AG08395 (cell line): ENCODE measurements at places on chromosomes 4 and X.

- DNase-seq, result no peak
Measured at GRCh38 chr4:113537203-113537602, 224.3 kb downstream of the CAMK2D start.

DNA sequence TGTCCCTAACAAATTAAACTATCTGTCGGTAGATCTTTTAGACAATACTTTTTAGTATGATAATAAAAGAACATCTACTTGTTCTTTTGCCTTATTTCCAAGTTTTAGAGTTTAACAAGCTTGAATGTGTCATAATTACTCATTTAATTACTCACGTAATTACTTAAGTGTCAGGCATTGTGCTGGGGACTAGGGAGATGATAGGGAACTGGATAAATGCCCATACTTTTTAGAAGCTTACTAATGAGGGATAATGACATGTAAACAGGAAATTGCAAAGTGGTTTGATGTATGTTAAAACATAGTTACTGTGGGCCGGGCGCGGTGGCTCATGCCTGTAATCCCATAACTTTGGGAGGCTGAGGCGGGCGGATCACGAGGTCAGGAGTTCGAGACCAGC lies 158.3 kb downstream of the DMD start:
- no peak for DNase-seq

- no peak for DNase-seq
Measured at GRCh38 chr4:142112451-142112850, 476.1 kb downstream of the IL15 start.

DNA sequence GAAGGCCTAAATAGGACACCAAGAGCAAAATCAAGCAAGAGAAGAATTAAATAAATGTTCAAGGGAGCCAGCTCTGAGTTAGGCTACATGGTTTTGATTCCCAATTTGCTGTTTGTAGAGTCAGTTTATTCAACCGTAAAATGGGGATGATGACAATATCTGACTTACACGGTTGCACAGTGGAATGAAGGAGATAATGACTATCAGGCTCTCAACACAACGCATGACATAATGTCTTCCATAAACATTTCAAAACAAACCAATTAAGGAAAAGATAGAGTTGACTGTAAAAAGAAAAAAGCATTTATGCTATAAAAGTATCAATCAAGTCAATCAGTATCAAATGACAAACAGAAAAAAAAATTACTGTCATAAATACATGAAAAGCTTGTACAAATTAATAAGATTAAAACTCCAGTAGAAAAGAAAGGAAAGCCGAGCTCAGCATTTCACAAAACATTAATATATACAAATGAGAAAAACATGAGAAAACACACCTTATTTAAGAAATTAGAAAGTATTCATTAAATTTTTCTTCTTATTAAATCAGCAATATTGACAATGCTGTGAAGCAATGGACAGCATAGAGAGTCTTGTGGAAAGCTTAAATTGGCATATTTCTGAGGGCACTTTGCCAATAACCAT lies 179.0 kb downstream of the SCFD2 start:
- DNase-seq, result no peak

DNA sequence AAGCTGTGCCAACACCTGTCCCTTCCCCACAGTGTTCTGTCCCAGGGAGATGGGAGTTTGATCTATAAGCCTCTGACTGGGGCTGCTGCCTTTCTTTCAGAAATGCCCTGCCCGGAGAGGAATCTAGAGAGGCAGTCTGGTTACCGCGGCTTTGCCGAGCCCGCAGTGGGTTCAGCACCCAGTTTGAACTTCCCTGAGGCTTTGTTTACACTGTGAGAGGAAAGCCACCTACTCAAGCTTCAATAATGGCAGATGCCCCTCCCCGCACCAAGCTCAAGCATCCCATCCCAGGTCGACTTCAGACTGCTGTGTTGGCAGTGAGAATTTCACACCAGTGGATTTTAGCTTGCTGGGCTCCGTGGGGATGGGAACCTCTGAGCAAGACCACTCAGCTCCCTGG lies 33.3 kb upstream of the ARSJ start:
- no peak for DNase-seq

- no peak for DNase-seq
Measured at GRCh38 chrX:110228453-110228852, 89.4 kb downstream of the AMMECR1 start.

- DNase-seq, result no peak
Measured at GRCh38 chr4:34170946-34171345, 2073.4 kb downstream of the ARAP2 start.

GRCh38 chrX:1835056-1835455 lies 220.2 kb downstream of the ASMT start:
- DNase-seq, result no peak

DNA sequence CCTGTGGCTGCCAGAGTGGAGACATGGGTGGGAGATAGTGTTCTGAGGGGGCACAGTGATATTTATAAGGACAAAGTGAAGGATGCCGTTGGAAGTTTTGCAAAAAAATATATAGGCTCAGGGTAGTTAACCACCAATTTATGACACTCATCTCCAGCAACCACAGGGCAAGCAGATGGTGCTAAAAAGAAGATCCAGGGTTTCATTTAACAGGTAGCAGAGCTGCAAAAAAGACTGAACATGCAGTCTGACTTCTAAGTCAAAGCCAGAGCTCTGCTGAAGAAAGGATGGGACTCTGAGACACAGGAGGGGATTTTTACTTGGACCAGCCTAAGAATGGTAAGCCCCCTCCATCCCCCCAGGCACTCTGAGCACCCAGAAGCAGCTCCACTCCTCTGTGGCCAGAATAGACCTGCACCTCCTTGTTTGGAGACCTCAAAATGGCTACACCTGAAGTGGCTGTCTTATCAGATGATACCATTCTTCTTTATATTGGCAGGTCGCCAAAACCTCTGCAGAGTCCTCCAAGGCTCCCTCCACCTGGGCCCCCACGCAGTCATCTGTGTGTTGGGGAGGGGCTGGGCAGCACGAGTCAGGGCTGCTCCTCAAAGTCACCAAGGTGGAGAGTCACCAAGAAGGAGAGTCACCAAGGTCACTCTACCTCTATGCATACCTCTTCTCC lies 161.4 kb upstream of the FAM9B start:
- DNase-seq, result no peak

GRCh38 chrX:52983321-52984000 lies 25.1 kb upstream of the FAM156A start:
- no peak for DNase-seq

GRCh38 chrX:125604448-125604847 lies 284.8 kb downstream of the TEX13C start:
- DNase-seq, result no peak

DNA sequence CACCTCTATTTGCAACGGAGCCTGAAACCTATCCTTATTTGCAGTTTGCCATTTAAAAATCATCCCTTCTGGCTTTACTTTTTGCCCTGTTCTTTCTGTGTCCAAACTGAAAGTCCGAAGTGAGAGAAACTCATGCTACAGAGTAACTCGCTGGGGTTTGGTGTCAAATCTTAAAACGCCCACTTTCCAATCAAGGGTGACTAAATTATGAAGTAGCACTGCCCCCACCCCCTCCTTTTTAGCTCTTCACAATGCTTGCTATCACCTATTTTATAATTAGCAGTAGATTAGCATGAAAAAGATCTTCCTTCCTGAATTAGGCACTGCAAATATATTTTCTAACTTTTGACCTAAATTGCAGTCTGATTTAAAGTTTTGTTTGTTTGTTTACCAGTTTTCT lies 52.5 kb downstream of the VGLL1 start:
- DNase-seq, result no peak

- no peak for DNase-seq
Measured at GRCh38 chr4:159757499-159757898, 654.6 kb downstream of the RAPGEF2 start.

DNA sequence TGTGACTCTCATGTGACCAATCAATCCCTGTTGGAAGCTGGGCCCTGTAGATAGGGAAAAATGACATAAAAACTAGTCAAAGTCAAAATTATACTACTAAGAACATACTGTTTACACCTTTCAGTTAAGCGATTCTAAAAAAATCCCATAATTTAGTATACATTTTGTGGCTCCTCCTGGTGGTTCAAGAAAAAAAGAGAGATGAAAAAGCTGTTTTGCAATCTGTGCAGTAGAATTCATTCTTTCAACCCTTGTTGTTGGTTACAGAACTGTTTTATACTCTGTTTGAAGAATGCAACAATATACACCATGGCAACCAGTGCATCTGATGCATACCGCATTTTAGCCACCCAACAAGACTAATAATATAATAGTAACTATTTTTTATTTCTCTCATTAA lies 66.8 kb upstream of the ANK2 start:
- peak; percentile 23 for DNase-seq

GRCh38 chr4:185587427-185588161 lies 52.3 kb upstream of the PDLIM3 start:
- no peak for DNase-seq

- no peak for DNase-seq
Measured at GRCh38 chr4:120540625-120541024, 381.9 kb downstream of the PRDM5 start.
